ENCODE measurements at places on chromosomes 3 and 15.
A peak's percentile ranks its signal among the peaks of the same experiment; 100 is the strongest.

DNA sequence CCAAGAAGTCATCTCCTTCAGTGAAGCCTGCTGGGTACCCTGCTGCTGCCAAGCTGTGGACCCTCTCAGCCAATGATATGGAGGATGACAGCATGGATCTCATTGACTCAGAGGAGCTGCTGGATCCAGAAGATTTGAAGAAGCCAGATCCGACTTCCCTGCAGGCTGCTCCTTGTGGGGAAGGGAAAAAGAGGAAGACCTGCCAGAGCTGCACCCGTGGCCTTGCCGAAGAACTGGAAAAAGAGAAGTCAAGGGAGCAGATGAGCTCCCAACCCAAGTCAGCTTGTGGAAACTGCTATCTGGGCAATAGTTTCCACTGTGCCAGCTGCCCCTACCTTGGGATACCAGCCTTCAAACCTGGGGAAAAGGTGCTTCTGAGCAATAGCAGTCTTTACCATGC lies 13.7 kb upstream of the ANP32A start:
- DNase-seq, result no peak

- DNase-seq, result no peak
Observed at GRCh38 chr15:60536951-60537350, 58.0 kb upstream of the ICE2 start.

GRCh38 chr3:166279636-166280035 lies 442.4 kb upstream of the BCHE start:
- no peak for DNase-seq

- no peak for DNase-seq
Observed at GRCh38 chr3:3209714-3210113, 30.2 kb upstream of the CRBN start.

DNA sequence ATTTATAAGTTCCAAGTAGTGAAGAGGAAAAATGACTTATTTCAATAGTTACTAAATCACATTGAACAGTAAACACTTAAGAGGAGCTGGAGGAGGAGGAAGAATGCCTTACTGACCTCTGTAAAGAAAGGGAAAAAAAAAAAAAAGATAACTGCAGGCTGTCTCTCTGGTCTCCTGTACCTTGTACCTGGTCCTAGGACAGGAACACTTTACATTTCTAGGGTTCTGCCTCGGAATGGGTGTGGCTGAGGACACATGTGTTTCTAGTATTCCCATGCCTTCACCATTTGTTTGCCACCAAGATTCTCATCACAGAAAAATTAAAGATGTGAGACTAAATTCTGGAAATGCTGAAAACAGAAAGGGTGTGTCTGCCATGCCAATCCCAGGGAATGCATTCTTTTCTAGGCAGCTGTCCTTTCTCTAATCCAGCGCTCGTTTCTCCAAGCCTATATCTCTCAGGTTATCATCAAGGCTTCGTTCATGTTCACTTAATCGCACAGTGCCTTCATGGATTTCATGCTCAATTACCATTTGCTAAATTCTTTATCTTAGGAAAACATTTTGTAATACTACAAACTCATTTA lies 1208.3 kb downstream of the OTOL1 start:
- DNase-seq, result no peak

DNA sequence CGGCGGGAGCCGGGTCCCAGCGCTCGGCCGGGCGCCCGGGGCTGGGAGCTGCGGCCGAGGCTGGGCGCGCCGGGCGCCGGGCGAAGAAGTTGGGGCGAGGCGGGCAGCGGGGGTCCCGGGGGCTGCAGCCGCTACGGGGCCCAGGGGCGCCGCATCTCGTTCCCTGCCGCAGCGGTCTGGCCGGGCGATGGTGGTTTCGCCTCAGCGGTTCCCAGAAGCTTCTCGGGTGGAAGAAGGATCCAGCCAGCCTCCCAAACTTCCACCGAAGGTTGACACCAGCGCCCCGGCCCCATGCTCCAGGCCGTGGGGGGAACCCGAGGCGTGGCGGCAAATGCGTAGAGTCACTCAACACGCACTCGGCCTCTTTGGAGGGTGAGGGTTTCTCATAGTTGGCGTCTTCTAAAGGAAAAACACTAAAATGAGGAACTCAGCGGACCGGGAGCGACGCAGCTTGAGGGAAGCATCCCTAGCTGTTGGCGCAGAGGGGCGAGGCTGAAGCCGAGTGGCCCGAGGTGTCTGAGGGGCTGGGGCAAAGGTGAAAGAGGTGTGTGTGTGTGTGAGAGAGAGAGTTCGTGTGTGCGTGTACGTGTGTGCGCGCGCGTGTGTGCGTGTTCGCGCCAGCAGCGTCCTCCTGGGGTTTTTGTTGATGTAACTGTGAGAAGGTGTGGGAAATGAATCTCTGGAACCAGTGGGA lies 940 bp downstream of the BOC start:
- DNase-seq, result peak; percentile 29
